ENCODE measurements at places on chromosomes 16 and 17.

GRCh38 chr17:80463784-80464400 is 12.5 kb downstream of the NPTX1 start:
- DNase-seq = no peak

DNA sequence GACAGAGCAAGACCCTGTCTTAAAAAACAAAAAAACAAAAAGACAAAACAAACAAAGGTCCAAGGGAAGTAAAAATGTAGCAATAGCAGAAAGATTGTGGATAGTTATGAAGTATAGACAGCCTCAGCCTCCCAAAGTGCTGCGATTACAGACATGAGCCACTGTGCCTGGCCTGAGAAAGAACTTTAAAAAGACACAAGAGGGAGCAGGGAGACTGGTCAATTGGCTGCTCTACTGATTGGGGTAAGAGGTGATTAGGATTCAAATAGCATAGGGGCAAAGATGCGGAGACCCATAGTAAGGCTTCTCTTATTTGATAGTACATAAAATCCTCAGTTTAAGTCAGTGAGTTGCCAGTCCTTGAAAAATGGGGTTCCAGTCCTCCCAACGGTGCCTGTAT is 518.2 kb upstream of the GOT2 start:
- DNase-seq = no peak

DNA sequence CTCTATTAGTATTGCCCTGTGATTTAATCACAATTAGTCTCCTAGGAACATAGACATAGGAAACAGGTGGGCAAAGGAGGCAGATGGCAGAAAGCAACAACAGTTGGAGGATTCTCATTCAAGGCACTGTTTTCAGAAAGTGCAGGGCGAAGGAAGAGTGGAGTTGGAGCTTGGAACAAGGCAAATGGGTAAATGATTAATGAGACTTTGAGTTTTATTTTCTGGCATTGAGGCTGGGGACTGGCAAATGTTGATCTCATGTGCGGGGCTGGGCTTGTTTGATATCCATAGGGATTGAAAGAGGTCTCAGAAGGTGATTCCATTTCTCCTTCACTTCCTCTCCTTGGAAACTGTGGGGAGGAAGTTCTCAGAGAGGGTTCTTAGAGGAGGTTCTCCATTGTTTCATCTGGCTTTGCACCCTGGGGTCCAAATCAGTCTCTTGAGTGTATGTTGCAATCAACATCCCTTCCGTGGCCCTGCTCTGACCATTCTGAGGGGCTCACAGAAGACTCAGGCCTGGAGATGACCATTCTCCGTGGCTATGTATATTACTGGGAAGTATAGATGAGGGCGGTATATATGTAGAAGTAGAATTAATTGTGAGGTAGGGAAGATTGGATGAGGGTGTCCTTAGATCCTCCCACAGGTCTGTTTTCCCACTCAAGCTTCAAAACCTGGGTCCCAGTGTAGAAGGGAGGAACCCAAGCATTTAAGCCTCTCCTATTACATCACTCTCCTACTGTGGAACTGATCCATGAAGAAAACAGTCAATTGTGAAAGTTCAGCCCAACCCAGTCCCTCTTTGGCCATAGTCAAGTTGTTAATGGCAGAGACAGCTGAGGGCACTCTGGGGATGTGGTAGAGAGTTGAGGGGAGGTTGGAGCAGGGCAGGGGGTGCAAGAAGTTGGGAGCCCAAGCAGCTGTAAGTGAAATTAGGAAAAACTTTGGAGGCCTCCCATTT is 36.5 kb upstream of the SRSF1 start:
- no peak for DNase-seq

GRCh38 chr16:73847090-73847489 is 449.5 kb upstream of the PSMD7 start:
- no peak for DNase-seq

DNA sequence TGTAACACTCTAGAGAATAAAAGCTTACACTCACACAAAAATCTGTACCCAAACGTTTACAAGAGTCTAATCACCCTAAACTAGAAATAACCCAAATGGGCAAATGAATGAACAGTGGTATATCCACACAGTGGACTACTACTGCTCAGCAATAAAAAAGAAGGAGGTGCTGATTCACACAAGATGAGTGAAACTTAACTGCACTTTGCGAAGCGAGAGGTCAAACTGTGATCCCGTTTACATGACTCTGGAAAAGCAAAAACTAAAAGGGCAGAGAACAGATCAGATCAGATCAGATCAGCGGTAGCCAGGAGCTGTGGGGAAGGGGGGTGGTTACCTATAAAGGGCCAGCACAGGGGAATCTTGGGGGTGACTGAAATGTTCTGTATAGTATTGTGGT is 113.4 kb downstream of the TRIM37 start:
- DNase-seq = no peak

DNA sequence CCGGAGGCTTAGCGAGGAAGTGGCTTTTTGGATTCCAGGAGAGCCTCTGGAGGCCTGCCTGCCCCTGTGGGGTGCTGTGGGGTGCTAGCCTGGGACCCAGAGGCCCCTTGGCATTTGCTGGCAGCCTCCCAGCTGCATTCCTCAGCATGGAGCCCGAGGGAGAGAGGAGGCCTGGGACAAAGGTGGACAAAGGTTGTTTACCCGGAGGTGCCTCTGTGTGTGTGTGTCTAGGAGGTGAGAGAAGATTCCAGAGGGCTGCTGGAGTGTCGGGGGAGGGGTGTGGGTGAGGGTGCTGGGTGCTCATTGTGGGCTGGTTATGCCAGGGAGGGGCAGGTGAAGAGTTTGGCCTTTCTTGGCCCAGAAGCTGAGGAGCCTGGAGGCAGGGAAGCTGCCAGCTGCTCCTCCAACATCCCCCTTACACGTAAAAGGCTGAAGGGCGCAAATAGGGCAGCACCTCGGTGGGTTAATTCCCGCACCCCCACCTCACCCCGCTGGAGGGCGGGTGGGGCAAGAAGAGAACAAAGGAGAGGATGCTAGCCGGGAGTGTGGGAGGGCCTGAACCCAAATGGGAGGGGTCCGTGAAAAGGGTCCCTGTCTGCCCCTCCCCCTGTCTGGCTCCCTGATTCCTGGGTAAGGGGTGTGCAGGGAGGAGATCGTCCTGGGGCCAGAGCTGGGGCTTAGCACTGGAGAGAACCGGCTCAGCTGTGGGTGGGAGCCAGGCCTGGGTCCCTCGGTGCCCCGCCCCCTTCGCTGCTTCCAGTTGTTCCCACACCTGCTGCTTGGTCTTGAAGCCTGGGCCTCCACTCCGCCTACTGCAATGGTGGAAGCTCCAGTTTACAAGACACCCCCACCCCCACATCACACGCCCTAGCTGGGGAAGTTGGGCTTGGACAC is 9.9 kb downstream of the HEXIM2 start:
- no peak for DNase-seq

GRCh38 chr17:36816907-36817288 is 120.4 kb upstream of the LHX1 start:
- DNase-seq = no peak

DNA sequence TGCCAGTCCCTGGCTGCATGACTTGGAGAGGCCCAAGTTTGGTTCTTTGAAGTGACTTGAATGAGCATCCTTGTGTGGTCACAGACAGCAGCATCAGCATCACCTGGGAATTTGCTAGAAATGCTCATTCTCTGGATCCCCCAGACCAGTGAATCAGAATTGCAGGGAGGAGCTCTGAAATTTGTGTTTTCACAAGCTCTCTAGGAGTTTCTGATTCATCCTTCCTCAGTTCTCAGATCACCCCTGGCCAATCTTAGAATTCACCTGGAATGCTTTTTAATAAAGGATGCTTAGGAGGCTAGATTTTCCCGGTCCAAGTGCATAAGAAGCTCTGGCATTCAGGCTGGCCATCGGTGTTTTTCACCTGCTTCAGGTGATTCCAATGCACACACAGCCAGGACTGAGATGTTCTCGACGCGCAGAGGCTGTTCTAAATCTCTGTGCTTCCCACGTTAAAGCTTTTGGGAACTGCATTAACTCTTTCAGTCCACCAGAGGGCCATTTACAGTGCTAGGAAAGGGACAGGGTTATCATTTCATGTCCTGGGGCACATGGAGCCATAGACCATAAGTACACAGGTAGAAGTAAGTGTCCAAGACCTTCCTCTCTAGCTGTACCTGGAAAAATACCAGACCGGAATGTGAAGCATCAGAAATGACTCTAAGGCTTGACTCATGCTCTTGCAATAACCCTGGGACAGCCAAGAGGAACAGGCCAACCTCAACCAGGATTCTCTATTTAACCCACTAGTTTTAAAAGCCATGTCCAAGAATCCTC is 85.7 kb upstream of the XYLT1 start:
- no peak for DNase-seq

DNA sequence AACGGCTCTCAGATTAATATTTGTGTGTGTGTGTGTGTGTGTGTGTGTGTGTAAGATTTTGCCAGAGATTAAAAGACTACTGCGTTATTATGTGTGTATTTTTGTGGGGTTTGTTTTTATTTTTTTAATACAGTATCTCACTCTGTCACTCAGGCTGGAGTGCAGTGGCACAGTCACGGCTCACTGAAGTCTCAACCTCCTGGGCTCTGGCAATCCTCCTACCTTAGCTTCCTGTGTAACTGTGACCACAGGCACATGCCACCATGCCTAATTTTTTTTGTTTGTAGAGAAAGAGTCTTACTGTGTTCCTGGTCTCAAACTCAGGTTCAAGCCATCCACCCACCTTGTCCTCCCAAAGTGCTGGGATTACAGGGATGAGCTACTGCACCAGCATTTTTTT is 87.2 kb downstream of the CYB561 start:
- DNase-seq = no peak

- DNase-seq = no peak
Observed at GRCh38 chr16:70391881-70392481, 45.3 kb downstream of the DDX19A start.

GRCh38 chr16:81313701-81314602 is 810 bp upstream of the GAN start:
- DNase-seq = no peak

- no peak for DNase-seq
Observed at GRCh38 chr16:84085773-84086172, 31.0 kb downstream of the MBTPS1 start.

GRCh38 chr16:87006789-87007745 is 310.1 kb downstream of the C16orf95 start:
- DNase-seq = no peak

DNA sequence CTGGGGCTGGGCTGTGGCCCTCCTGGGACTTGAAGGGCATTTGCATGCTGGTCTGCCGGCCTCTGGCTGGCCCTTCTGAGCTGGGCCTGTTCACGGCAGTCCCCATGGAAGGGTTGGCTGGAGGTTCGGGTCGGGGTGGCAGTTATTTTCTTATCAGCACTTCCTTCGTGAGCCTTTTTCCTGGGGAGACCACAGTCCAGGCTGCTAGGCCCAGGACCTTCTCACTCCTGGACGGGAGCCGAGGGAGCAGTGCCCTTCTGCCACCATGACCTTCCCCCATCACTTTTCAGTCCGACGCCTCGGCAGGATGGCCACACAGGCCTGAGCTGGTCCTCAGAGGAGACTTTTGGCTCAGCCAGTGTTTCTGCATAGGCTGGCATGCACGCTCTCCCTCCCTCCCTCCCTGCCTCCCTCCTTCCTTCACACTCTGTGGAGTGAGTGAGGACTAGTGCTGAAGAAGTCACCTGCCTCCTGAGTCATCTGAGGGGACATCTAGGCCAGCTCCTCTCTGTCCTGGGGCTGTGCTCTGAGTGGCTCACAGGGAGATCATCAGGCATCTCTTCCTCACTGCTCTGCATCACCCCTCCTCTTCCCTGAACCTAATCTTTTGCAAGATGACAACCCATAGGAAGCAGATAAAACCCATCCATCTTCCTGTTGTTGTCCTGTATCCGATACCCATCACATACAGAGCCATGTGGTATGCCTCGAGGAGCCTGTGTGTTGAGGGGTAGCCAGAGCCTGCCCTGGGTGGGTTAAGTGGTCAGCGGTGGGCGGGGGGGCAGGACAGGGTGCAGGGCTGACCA is 109.7 kb downstream of the RAP1GAP2 start:
- no peak for DNase-seq

GRCh38 chr17:3961564-3962047 is 2.6 kb downstream of the ATP2A3 start:
- DNase-seq = no peak

- DNase-seq = no peak
Observed at GRCh38 chr16:86072328-86073102, 173.6 kb downstream of the IRF8 start.

GRCh38 chr17:50076591-50077235 is 18.4 kb upstream of the PDK2 start:
- DNase-seq = no peak

DNA sequence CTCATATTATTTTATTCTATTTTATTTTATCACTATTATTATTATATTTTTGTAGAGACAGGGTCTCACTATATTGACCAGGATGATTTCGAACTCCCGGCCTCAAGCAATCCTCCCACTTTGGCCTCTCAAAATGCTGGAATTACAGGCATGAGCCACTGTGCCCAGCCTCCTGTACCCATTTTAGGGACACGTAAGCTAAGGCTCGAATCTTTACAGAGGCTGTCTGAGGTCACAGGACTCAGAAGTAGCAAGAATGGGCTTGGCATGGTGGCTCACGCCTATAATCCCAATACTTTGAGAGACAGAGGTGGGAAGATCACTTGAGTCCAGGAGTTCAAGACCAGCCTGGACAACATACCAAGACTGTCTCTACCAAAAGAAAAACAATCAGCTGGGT is 12.7 kb upstream of the ABAT start:
- DNase-seq = no peak

DNA sequence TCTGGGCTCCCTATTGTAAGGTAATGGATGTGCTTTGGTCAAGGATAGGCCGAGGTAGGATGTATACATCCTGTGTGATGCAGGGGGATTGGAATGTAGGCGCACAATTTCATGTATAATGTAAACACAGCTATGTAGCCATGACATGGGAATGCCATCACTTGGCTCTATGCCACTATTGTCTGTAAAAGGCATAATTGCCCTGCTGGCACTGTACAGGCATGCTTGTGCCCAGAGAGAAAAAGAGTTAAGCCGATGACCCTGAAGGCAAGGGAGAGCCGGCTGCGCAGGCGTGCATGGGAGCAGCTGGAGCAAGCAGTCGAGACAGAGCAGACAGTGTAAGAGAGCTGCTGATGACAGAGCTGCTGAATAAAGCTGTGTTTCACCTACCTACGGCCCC is 212.5 kb upstream of the CPHXL start:
- no peak for DNase-seq

GRCh38 chr16:55062442-55062841 is 131.8 kb downstream of the IRX5 start:
- no peak for DNase-seq

DNA sequence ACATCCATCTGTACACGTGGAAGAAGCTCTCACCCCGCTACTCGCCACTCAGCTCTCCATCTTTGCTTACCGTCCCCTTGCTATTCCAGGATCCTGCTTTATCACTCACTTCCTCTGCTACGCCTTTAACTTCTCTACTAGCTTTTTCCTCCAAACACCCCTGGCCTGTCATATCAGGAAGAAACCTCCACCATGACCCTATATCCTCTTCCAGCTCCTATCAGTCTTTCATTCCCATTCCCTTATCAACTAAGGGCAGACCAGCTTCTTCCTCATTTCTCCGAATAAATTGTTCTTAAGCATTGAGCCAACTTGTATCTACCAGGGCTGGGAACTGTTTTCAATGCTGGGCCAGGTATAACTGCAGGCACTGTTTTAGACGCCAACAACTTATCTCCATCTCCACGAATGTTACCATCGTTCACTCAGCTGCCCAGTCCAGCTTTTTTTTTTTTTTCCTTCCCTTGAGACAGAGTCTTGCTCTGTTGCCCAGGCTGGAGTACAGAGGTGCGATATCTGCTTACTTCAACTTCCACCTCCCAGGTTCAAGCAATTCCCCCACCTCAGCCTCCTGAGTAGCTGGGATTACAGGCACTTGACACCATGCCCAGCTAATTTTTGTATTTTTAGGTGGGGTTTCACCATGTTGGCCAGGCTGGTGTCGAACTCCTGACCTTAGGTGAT is 4.3 kb downstream of the IQCK start:
- no peak for DNase-seq
